ENCODE measurements at places on chromosomes 5 and 9. TPM values are rescaled to one million over a fixed set of nuclear protein-coding genes. Genes with fewer than 3 reads are reported as not detected.

KIF4B gene
- total RNA-seq = 0.26 TPM

OR13C8 gene
- total RNA-seq = not detected

CSNK1A1 gene
- total RNA-seq = 85.4 TPM

BTNL8 gene
- total RNA-seq = 1.0 TPM

CARD9 gene
- 0.78 TPM for total RNA-seq

SPINK6 gene
- total RNA-seq = not detected

IL5 gene
- total RNA-seq = not detected

CLIC3 gene
- 2.0 TPM for total RNA-seq

RNF183 gene
- total RNA-seq = not detected

REEP2 gene
- total RNA-seq = 1.8 TPM

ZNF454 gene
- 4.2 TPM for total RNA-seq

RASGRF2 gene
- total RNA-seq = 3.6 TPM

GRXCR2 gene
- not detected for total RNA-seq

DNAJC25 gene
- 21.1 TPM for total RNA-seq

SURF1 gene
- total RNA-seq = 31.0 TPM

GRCh38 chr9:130938652-130939404 lies at the start of gene FIBCD1:
TSS of gene FIBCD1 (minus strand) at chr9:130939247. CDS start at chr9:130938607, 640 bp downstream.
- peaks cover 29% of the 10 kb centered on the region for H3K4me1 ChIP-seq
- no peaks in the 10 kb centered on the region for H3K36me3 ChIP-seq
- peaks cover 56% of the 10 kb centered on the region for H3K27me3 ChIP-seq
- no peak within 1 kb of the TSS for H3K4me3 ChIP-seq

- H3K4me3 ChIP-seq = no peak overlapping the region
- H3K27me3 ChIP-seq = no peaks in the 10 kb centered on the region
- peak; percentile 19 for DNase-seq
- H3K4me1 ChIP-seq = peaks cover 14% of the 10 kb centered on the region
- no peaks in the 10 kb centered on the region for H3K36me3 ChIP-seq
- H3K27ac ChIP-seq = no peak overlapping the region
Measured at GRCh38 chr5:142779163-142779840, 9.1 kb downstream of the ARHGAP26 start.

GRCh38 chr5:166365164-166365563 lies 1926.3 kb upstream of the WWC1 start:
- no peaks in the 10 kb centered on the region for H3K27me3 ChIP-seq
- no peak overlapping the region for H3K27ac ChIP-seq
- H3K4me3 ChIP-seq = no peak overlapping the region
- H3K4me1 ChIP-seq = no peaks in the 10 kb centered on the region
- DNase-seq = no peak
- no peaks in the 10 kb centered on the region for H3K36me3 ChIP-seq

- no peaks in the 10 kb centered on the region for H3K36me3 ChIP-seq
- H3K27ac ChIP-seq = no peak overlapping the region
- H3K4me1 ChIP-seq = no peaks in the 10 kb centered on the region
Measured at GRCh38 chr5:82918311-82919031, 158.7 kb downstream of the TMEM167A start.

- no peak overlapping the region for H3K27ac ChIP-seq
- peaks cover 19% of the 10 kb centered on the region for H3K4me1 ChIP-seq
- no peak overlapping the region for H3K4me3 ChIP-seq
- no peak for DNase-seq
Measured at GRCh38 chr9:19130436-19130835, 3.1 kb upstream of the PLIN2 start.

GRCh38 chr5:176697934-176698538 lies 50.8 kb downstream of the TSPAN17 start:
- H3K27ac ChIP-seq = no peak overlapping the region
- no peaks in the 10 kb centered on the region for H3K27me3 ChIP-seq
- no peak for DNase-seq
- H3K4me3 ChIP-seq = no peak overlapping the region
- H3K4me1 ChIP-seq = peaks cover 4% of the 10 kb centered on the region

GRCh38 chr5:34709861-34710673 lies 53.9 kb downstream of the RAI14 start:
- no peak overlapping the region for H3K4me3 ChIP-seq
- H3K4me1 ChIP-seq = peaks cover 18% of the 10 kb centered on the region
- no peaks in the 10 kb centered on the region for H3K36me3 ChIP-seq
- H3K27ac ChIP-seq = no peak overlapping the region
- H3K27me3 ChIP-seq = no peaks in the 10 kb centered on the region

DNA sequence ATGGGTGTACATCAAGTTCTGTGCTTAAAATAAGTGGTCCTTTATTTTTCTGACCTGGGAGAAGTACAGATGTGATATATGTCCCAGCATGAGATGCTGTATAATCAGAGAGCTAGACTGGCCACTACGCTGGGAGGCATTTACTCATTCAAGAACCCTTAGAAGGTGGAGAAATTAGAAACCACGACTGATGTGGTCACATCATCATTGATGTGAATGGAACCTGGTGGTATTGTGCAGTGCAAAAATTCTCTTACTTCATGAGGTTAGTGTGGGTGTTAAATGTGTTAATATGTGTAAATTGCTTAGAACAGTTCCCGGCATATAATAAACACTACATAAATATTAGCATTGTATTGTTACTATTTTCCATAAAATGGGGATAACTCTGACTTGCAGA lies 69.5 kb upstream of the CKMT2 start:
- DNase-seq = no peak
- no peaks in the 10 kb centered on the region for H3K4me1 ChIP-seq
- no peaks in the 10 kb centered on the region for H3K27me3 ChIP-seq
- no peak overlapping the region for H3K27ac ChIP-seq

- H3K36me3 ChIP-seq = no peaks in the 10 kb centered on the region
- no peak overlapping the region for H3K4me3 ChIP-seq
- H3K4me1 ChIP-seq = peaks cover 29% of the 10 kb centered on the region
Measured at GRCh38 chr5:139757727-139758509, 37.7 kb upstream of the PSD2 start.

DNA sequence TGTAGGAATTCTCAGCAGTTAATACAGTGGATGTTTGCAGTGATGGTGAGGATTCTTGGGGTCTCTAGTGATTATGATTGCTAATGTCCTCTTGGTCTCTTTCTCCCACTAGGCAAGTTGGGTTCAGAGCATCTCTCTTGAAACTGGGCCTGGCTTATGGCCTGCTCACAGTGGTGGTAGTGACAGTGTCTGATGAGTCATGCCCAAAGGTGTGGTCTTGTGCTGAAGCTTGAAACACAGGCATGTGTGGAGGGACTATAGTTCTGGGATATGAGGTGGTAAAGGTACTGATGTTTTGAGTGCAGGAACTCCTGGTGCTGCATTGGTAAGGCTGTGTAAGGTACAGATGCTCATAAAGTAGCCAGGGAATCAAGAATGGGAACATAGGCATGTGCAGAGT lies 231.1 kb downstream of the FAM170A start:
- H3K36me3 ChIP-seq = no peaks in the 10 kb centered on the region
- H3K27me3 ChIP-seq = no peaks in the 10 kb centered on the region
- H3K4me1 ChIP-seq = no peaks in the 10 kb centered on the region
- no peak overlapping the region for H3K4me3 ChIP-seq
- DNase-seq = no peak

DNA sequence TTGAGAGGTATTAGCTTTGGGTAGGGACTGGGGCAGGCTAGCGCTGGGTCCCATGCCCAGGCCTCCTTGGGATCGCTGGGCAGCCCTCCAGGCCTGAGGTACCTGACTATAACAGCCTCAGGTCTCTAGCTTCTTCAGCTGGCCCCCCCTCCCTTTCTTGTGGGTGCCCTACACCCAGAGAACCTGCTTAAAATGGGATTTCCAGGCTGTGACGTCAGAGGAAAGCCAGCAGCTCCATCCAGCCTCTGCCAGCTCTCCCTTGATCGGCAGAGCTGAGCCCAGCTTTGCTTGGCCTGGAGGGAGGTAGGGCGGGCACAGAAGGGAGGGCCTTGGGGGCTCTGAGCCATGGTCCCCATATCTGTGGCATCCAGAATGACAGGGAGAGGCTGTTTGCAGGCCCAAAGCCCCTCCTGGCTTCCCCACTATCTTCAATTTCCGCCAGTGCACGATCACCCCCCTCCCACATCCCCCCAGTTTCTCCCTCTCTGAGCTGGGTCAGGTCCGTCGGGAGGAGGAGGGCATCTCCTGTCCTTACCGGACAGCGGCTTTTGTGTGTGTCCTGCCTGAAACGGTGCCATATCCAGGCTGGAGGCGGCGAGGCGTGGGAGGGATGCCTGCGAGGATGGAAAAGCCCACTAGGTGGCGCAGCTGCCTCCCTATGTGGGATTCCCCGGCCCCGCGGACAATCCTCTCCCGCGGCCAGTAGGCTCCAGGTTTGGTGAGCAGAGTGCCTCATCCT lies 10.8 kb downstream of the REEP2 start:
- H3K4me1 ChIP-seq = peaks cover 3% of the 10 kb centered on the region
- H3K27me3 ChIP-seq = no peaks in the 10 kb centered on the region
- no peak overlapping the region for H3K4me3 ChIP-seq
- H3K27ac ChIP-seq = no peak overlapping the region
- DNase-seq = peak; percentile 90

GRCh38 chr9:75921391-75922127 lies 31.1 kb downstream of the PCSK5 start:
- peaks cover 16% of the 10 kb centered on the region for H3K4me1 ChIP-seq
- peak overlapping the region; percentile 40 for H3K27ac ChIP-seq
- H3K27me3 ChIP-seq = no peaks in the 10 kb centered on the region
- DNase-seq = peak; percentile 29
- no peaks in the 10 kb centered on the region for H3K36me3 ChIP-seq

GRCh38 chr5:35647712-35648111 lies 30.0 kb downstream of the SPEF2 start:
- H3K27me3 ChIP-seq = no peaks in the 10 kb centered on the region
- H3K4me1 ChIP-seq = no peaks in the 10 kb centered on the region
- H3K27ac ChIP-seq = no peak overlapping the region
- H3K36me3 ChIP-seq = no peaks in the 10 kb centered on the region
- no peak for DNase-seq
- no peak overlapping the region for H3K4me3 ChIP-seq

DNA sequence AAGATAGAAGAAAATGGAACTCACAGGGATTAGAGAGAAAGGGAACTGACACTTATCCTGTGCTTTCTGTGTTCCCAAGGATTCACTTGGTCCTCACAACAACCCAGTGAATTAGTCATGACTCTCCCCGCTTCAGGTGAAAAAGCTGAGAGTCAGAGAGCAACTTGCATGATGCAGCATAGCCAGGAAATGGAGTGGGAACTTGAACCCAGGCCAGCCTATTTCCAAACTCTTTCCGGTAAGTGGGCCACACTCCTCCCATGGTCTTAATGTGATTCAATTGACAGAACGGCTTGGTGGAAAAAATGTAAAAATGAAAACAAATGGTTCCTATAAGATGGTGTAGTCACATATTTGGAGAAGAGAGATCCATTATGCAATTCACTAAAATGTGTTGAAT lies 45.9 kb upstream of the CEMIP2 start:
- DNase-seq = no peak
- no peaks in the 10 kb centered on the region for H3K4me1 ChIP-seq
- H3K4me3 ChIP-seq = no peak overlapping the region
- H3K27me3 ChIP-seq = no peaks in the 10 kb centered on the region
- no peaks in the 10 kb centered on the region for H3K36me3 ChIP-seq

- H3K27me3 ChIP-seq = no peaks in the 10 kb centered on the region
- no peak overlapping the region for H3K27ac ChIP-seq
- H3K4me1 ChIP-seq = no peaks in the 10 kb centered on the region
- no peak for DNase-seq
- H3K36me3 ChIP-seq = no peaks in the 10 kb centered on the region
- no peak overlapping the region for H3K4me3 ChIP-seq
Measured at GRCh38 chr5:5318426-5319190, 103.9 kb upstream of the ICE1 start.

DNA sequence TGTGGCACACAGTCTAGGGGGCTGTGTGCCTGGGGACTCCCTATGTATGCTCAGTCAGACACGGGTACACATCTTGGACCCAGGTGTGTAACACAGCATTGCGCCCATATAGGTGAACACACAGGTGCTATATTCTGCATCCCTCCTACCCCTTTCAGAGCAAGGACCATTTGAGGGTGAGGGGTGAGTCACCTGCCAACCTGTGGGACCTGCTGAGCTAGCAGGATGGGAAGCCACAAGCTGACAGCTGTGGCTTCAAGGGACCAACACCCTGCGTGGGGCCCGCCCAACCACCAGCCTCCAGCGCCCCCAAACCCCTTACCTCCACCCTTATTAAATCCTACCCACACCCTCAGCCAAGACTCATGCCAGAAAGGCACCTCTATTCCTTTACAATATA lies 14.6 kb upstream of the AQP7 start:
- H3K4me3 ChIP-seq = no peak overlapping the region
- no peaks in the 10 kb centered on the region for H3K36me3 ChIP-seq
- no peaks in the 10 kb centered on the region for H3K27me3 ChIP-seq
- no peak overlapping the region for H3K27ac ChIP-seq

DNA sequence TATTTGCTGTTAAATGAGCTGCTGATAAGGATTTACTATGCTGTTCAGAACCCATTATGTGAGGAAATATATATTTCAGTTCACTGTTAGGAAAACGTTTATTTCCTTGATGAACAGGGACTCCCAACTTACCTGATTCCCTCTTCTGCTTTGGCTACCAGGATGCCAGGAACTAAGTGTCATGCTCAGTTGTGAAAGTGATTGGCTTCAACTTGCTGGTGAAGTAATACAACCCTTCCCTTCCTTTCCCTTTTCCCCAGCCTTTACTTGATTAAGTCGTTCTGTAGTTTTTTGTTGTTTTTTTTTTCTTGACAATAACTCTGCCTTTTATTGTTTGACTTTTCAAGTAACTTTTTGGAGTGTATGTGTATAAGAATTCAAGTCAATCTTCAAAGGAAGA lies 309.3 kb downstream of the DOCK8 start:
- no peak overlapping the region for H3K4me3 ChIP-seq
- H3K36me3 ChIP-seq = no peaks in the 10 kb centered on the region
- H3K27me3 ChIP-seq = no peaks in the 10 kb centered on the region

GRCh38 chr5:124849774-124850173 lies 103.3 kb upstream of the ZNF608 start:
- no peaks in the 10 kb centered on the region for H3K27me3 ChIP-seq
- no peak for DNase-seq
- no peaks in the 10 kb centered on the region for H3K36me3 ChIP-seq
- H3K27ac ChIP-seq = no peak overlapping the region
- H3K4me1 ChIP-seq = no peaks in the 10 kb centered on the region
- H3K4me3 ChIP-seq = no peak overlapping the region

DNA sequence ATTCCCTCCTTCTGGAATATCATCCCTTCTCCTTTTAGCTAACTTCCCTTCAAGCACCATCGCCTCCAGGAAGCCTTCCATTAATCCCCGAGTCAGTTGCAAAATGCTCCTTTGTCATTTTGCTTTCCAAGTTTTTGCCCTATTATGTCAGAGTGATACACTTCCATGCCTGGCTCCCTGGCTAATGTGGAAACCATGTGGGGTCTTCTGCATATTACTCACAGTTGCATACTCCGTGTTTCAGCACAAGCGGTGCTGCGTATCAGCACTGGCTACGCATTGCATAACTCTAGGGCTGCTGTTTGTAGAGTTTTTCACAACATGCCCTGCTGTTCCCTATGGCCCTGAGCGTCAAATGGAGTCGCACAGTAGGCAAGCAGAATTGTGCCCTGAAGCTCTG lies 1.9 kb downstream of the TEX53 start:
- no peaks in the 10 kb centered on the region for H3K36me3 ChIP-seq
- no peak for DNase-seq
- H3K4me1 ChIP-seq = no peaks in the 10 kb centered on the region
- H3K27ac ChIP-seq = no peak overlapping the region
- H3K27me3 ChIP-seq = no peaks in the 10 kb centered on the region
- no peak overlapping the region for H3K4me3 ChIP-seq

GRCh38 chr5:30100148-30100713 lies 1093.3 kb upstream of the CDH6 start:
- no peaks in the 10 kb centered on the region for H3K4me1 ChIP-seq
- H3K27ac ChIP-seq = no peak overlapping the region
- no peak for DNase-seq
- no peaks in the 10 kb centered on the region for H3K36me3 ChIP-seq
- H3K27me3 ChIP-seq = no peaks in the 10 kb centered on the region

GRCh38 chr9:82912645-82913044 lies 150.3 kb downstream of the RASEF start:
- no peak overlapping the region for H3K27ac ChIP-seq
- no peaks in the 10 kb centered on the region for H3K4me1 ChIP-seq
- no peaks in the 10 kb centered on the region for H3K27me3 ChIP-seq
- no peaks in the 10 kb centered on the region for H3K36me3 ChIP-seq
